T-cell (primary cell): ENCODE measurements at places on chromosomes 13 and 19.

GRCh38 chr13:97971519-97971918, 18.0 kb downstream of the IPO5 start:
- no peak for DNase-seq

DNA sequence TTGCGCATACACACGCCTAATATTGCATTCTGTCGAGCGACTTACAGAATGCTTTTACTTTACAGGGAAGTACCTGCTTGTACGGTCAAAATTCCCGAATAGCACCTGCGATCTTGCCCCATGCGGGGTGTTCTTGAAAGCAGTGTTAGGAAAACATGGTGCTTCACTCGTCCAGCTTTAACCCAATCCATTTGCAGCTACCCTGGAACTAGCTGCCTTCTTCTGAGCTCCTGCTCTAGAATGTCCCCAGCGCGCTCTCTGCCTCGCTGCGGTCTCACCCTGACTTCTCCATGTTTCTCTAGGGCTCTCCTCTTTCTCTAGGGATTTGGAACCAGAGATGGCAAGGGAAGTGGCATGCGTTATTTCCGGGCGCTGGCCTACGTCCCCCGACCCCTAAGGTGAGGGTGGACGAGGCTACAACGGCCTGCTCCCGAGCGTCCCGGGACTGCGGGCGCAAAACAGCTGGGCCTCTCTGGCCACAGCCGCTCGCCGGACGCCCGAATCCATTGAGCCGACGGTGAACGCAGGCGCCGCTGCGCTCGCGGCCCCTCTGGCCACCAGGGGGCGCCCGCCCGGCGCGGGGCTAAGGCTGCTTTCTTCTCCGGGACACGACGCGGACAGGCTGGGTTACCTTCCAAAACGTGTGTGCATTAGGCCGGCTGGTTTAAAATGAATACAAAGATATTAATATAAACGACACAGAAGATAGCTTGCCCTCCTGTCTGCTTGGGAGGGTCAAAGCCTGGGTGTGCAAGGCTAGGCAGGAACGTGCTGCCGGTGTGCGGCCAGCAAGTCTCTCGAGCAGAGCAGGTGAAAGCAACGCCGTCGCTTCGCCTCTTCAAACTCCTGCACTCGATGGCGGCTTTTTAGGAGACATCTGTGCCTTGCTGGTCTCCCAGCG, 1.8 kb upstream of the SPRY2 start:
- peak; percentile 18 for DNase-seq

- no peak for DNase-seq
Observed at GRCh38 chr19:10662384-10663251, 8.5 kb downstream of the ILF3 start.

DNA sequence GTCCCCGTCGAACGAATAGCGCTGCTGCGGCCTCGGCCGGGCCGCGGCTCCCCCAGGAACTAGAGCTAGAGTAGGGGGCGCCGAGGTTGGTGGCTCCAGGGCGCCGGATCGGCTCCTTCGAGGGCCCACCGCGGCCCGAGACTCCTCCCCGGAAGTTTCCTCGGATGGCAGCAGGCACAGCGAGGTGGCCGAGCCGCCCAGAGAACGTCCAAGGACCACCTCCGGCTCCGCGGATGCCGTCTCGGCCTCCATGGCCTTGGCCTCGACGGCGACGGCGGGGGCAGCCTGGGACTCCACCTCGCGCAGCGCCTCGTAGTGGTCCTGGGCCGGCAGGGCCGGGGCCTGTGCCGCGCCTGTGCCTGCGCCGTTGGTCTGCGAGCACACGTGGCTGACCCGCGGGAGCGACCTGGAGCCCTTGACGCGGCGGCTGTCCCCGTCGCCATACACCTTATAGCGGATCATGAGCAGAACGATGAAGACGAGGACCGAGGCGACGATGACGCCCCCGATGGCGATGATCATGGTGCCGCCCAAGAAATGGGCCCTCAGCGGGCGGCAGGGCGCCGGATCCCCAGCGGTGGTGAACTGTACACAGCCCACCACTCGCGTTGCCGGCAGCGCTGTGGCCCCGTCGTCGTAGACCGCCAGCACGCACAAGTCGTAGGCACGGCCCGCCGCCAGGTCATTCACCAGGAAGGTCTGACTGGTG, 11.8 kb downstream of the IFNL1 start:
- no peak for DNase-seq

GRCh38 chr13:98564204-98564603, 12.7 kb downstream of the STK24 start:
- no peak for DNase-seq

- no peak for DNase-seq
Observed at GRCh38 chr19:20325151-20325550, 158.1 kb downstream of the ZNF486 start.

DNA sequence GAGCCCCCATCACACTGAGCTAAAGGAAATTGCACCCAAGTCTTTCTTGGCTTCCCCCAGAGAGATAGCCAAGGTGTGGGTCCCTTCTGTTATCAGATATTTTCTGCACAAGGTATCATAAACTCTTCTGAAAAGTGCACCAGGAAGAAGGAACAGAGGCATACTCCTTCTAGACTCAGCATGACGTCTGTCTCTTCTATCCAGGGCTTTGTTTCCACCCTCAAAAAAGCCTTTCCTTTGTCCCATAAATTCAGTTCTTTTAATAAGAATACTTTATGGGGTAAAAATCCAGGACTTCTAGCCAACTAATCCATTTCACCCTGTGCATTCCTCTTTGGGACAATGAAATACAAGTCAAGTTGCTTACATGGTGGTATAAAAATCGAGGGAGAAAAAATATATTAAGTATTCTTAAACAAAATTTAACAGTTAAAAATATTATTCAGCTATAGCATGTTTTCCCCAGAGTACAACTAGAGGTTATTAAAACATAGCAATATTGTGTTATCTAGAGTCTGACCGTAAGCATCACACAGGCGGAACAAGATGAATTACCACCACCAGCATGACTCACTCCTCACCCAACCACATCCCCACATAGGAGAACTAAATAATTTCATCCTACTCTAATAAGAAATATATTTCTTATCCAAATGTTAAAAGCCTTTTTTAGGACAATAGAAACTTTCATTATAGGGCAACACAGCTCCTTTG, 79.9 kb upstream of the GPC6 start:
- no peak for DNase-seq

DNA sequence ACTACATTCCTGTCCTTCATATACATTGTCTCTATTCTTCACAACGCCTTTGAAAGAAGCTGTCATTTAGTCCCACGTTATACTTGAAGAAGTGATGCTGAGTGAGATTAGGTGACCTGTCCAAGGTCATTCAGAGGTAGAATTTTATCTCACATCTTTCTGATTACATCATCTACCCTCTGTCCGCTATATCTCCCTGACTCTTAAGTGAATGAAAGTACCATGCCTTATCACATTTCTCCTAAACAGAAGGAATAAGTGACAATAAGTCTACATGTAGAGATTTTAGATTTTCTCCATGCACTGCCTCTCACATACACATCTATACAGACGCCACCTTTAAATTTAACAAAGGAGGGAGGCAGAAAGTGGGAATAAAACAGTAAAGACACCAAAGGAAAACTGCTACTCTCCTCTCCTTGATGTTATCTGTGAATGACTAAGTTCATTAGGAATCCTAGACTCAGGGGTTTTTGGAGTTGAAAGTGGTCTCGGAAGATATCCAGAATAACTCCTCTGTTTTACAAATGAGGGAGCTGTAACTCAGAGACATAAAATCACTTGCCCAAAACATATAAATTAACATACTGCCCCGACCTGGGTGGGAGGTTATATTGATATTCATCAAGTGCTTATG, 4.9 kb upstream of the CLDN10 start:
- no peak for DNase-seq

DNA sequence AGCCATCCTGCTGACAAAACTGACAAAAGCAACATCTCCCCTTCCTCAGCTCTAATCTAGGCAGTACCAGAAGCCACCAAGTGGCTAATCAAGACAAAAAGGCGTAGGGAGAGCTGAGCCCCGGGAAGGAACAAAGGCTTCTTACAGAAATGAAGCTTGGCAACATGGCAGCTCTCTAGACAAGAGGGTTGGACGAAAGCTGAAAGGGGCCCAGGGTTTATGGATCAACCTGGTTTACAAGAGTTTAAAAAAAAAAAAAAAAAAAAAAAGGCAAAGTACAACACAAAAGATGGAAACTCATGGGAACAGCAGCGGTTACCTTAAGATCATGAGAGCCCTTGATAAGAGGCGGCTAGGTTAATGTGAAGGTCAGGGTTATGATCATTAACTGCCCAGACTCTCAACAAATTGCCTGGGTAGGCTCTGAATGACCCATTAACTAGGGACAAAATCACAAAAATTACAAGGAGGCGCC, 14.0 kb downstream of the ZC3H4 start:
- no peak for DNase-seq

GRCh38 chr19:50460161-50460765, 16.0 kb upstream of the EMC10 start:
- no peak for DNase-seq
